Putamen (tissue), 1 donor: ENCODE measurements at places on chromosomes 12 and 14.

- no peak for DNase-seq
Measured at GRCh38 chr12:82638324-82638723, 48.4 kb upstream of the TMTC2 start.

DNA sequence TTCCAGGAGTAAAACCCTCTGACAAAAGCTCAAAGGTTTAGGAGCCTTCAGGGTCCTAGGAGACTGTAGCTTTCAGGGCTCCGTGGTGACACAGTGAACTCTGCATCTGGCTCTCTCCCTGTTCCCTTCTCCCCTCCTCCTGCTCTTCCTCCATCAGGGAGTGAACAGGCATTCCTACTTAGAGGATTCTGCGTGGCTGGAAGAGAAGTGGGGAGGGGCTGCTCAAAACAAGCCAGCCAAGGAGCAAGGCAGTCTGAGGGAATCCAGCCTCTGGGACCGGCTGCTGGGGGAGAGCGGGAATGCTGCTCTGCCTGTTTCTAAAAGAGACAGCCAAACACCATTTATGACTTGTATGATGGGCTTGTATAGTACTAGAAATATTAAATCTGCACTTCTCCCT is 49.5 kb downstream of the RBMS2 start:
- no peak for DNase-seq

DNA sequence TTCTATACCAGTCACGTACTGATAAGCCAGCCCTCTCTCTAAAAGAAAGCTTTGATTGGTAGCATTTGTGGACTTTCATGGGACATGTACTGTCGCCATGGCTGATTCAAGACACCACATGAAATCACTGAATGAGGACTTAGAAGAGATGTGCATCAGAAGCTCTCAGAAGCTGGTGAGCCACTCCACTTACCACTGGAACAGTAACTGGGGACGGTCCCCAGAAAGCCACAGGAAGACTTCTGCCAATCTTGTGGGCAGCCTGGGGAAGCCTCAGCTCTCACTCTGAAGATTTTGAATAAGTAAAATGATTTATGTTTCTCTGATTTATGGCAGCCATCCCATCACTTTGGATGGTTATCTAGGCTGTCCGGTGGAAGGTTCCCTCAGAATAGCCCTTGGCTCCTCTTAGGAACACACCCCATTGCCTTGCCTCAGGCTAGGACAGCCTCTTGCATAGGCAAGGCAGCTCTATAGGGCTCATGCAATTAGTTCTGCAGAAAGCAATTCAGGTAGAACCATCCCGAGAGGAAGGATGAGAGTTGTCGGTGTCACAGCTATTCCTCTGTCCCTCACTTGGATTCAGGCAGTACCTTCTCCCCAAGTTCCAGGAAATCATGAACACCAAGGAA is 9.8 kb downstream of the DHRS1 start:
- no peak for DNase-seq

DNA sequence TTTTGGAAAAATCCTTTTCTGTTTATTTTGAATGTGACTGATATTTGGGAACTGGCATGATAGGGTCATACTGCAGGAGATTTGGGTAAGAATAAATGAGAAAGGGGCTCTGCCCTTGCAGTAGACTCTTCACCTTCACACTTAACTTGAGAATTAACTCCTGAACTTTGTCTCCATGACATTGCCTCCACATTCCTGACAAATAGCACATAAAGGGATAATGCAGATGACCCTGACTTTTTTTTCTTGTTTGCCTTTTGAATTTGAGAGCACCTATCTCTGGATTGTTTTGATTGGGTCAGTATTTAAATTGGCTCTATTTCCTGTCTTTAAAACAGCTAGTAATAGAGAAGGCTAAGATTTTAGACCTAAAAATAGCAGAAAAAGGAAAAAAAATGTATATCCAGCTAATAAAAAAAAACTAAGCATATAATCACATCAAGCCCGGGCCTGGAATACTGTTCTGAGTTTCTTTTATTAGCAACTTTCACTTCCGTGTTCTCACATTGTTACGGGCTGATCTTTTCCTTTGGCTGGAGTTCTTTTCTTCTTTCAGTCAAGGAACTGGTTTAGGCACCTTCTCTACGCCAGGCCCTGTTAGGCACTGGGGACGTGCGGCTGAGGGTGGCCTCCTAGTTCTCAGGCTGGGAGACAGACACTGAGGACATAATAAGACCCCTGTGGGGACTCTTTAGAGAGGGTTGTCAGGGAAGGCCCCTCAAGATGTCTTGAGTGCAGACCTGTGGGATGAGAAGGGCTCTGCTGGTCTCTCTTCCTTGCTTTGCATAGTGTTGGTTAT is 53.1 kb upstream of the GNPNAT1 start:
- no peak for DNase-seq

GRCh38 chr12:7917392-7918267 is 18.4 kb downstream of the SLC2A3 start:
- DNase-seq, result no peak

DNA sequence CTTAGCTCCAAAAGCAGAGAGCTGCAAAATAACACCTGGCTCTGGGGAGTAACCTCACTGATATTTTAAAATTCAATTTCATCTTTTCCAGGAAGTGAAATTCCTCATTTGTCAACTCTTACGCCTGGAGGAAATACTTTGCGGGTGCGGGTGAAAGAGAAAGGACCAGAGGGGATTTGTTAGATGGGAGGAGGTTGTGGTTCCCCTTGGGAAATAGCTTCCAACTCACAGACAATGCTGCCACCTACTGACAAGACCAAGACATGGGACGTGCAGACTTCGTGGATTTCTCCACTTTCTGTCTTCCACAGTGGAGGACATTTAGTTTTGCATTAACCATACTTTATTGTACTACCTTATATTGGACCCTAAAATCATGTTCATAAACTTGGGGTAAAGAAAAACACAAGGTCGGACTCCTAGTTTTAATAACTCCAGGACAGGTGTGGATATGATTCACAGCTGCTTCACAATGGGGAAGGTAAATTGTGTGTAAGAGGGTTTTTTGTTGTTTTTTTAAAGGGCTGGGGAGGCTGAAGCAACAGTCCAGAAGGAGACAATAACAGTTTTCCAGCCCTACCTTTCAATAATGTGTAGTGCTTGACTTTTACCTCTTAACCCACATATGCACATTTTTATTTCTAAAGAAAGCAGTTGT is 10.8 kb downstream of the FBXL14 start:
- DNase-seq, result peak; percentile 81

GRCh38 chr12:106205208-106206069 is 42.4 kb downstream of the CKAP4 start:
- DNase-seq, result no peak

- no peak for DNase-seq
Measured at GRCh38 chr14:74478996-74479635, 14.0 kb downstream of the NPC2 start.

DNA sequence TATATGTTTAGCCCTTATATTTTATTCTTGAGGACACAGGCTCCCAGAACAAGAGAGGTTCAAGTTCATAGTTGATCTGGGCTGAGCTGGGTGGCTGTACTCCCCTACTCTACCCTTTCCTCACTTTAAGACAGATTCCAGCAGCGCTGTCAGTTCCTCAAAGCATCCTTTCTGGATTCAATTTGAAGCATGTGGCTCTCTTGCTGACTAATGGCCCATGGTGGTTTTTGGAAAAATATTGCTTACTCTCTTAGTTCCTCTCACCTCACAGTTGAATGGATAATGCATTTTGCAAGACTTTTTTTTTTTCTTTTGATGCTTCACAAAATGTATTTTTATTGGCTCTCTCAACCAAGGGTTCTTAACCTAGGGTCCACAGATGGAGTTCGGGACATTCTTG is 4.1 kb downstream of the PELI2 start:
- no peak for DNase-seq

DNA sequence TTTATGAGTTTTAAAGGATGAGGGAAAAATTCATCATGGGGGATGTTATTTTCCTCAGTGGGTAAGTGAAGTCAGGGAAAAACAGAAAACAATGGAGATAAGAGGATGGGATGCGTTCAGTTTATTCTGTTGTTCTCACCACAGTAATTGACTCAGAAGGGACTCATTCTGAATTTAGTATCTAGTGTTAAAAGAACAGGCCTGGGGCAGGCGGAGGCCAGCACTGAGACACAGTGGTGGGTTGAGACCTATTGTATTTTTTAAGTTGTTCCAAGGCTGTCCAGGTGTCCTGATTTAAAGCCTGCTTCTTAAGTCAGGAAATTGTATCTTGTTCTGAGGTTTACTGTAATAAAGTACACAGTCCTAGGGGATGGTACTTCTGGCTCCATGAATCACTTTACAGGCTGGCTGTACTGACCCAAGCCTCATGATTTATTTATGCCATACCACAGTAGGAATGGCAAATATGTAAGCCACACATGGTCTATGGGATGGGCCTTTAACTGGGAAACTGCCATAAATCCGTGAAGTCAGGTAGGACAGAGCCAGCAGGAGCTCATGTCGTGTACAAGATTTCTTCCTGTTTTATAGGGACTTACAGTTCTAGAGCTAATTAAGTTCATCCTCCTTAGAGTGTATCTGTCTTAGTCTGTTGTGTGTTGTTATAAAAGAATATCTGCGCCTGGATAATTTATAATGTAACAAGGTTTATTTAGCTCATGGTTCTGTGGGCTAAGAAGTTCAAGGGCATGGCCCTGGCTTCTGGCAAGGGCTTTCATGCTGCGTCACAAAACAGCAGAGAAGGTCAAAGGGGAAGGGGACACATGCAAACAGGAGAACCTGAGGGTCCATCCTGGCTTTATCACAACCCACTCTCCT is 244.1 kb downstream of the FBXL14 start:
- DNase-seq, result no peak

DNA sequence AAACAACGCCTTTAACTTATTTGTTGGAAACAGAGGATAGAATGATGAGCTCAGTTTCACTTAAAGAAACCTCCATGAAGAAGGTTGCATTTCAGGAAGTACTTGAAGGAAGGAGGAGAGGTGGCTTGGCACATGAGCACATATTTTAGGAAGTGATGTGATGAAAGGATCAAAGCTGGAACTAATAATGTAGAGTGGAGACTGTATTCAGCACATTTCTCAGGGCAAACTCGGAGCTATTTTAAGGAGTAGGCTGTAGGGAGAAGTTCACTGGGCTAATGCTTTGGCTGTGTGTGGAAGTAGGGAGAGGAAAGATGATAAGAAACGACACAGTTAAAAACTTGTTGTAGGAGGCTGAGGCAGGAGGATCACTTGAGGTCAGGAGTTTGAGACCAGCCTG is 272.8 kb downstream of the AKAP6 start:
- DNase-seq, result no peak

DNA sequence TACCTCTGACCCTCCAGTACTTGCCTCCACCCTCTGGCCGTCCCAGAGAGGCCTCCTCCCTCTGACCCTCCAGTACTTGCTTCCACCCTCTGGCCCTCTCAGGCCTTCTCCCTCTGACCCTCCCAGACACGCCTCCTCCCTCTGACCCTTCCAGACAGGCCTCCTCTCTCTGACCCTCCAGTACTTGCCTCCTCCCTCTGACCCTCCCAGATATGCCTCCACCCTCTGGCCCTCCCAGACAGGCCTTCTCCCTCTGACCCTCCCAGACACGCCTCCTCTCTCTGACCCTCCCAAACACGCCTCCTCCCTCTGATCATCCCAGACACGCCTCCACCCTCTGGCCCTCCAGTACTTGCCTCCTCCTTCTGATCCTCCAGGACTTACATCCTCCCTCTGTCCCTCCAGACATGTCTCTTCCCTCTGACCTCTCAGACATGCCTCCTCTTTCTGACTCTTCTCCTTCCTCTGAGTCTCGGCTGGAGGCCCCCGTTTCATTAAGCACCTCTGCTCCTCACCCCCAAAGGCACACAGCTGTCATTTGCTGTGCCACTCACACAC is 71.9 kb downstream of the PHETA1 start:
- no peak for DNase-seq

- no peak for DNase-seq
Measured at GRCh38 chr12:117853600-117853999, 115.2 kb downstream of the KSR2 start.

DNA sequence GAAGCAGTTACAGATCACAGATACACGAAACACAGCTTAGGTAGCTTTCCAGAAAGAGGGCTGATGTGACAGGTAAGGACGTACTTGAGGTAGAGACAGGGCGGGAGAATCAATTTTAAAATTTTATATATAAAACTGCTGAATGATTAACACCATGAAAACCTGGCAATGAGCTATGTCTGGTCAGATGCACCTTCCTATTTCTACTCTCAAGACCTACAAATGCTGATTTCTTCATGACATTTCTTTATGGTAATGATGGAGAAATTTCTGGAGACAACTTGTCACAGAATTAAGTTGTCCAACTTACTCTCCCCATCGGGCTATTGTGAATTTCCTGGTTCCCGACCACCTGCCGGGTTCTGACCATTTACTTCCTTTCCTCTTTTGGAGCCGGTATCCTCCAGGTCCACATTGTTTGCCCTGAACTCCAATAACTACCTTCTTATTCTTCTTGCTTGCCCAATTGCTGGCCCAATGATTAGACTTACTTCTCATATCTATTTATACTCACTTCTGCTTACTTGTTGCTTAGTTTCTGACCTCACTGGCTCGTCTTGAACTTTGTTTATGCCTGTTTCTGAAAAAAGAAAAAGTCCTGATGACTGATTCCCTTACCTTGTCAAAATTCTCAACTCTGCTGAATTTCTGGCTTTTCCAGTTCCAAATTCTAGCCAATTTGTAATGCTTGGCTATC is 12.8 kb upstream of the ATP2B1 start:
- DNase-seq, result no peak

DNA sequence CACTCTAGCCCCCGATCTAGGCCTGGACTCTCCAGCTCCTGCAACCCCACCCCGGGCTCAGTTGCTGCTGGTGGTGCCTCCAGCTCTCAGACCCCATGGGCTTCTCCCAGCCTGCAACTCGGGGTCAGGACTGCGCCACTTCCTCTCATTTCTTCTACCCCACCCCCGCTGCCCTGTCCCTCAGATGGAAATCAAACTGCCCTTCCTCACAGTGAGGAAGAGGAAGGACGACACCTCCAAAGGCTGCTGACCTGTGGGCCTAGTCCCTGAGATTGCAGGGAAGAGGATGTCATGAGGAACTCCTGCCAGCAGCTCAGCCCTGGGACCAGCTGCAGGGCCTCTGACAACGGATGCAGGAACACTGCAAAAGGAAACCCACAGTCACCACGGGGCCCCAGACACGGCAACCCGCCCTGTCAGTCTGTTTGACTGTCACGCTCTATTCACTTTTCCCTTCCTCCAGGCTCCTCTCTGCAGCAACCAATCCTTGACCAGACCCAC is 29.3 kb upstream of the PNMA1 start:
- DNase-seq, result no peak

DNA sequence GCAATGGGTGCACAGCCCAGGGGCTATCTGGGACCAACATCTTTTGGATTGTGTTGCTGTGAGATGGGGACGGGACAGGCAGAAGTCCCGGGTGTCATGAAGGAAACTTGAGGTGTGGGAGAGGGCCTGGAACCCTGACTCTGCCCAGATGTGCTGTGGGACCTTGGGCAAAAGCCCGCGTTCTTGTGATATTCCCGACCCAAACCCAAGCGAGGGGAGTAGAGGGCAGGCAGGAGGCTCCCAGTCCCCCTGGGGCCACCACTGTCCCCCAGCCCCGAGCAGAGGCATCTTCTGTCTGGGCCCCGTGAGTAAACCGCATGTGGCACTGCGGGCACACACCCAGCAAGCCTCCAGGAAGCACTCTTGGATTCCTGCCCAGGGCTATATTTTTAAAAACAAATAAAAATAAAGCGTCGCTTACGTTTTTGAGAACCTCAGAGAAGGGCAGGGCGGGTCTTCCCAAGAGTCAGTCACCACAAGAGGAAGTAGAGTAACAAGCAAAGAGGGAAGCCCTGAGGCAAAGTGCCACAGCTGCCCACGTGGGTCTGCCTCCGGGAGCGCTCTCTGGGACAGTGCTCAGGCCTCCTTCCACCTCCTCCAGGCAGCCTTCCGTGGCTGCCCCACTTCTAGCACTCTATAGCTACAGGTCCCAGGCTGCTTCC is 39.5 kb downstream of the BEGAIN start:
- peak; percentile 36 for DNase-seq

GRCh38 chr12:77130193-77130592 is 64.8 kb upstream of the E2F7 start:
- no peak for DNase-seq
